ENCODE measurements at places on chromosomes 16 and 17. TPM values are rescaled to one million over a fixed set of nuclear protein-coding genes. Genes with fewer than 3 reads are reported as not detected.
A peak's percentile ranks its signal among the peaks of the same experiment; 100 is the strongest.

The AOC2 gene
- total RNA-seq, result 11.8 TPM

The CPD gene
- 87.7 TPM for total RNA-seq

The SLC26A11 gene
- total RNA-seq, result 19.0 TPM

The GRIN2A gene
- not detected for total RNA-seq

The C16orf74 gene
- 7.2 TPM for total RNA-seq

The NPIPB4 gene
- 70.4 TPM for total RNA-seq

The TSPAN10 gene
- 3.5 TPM for total RNA-seq

DNA sequence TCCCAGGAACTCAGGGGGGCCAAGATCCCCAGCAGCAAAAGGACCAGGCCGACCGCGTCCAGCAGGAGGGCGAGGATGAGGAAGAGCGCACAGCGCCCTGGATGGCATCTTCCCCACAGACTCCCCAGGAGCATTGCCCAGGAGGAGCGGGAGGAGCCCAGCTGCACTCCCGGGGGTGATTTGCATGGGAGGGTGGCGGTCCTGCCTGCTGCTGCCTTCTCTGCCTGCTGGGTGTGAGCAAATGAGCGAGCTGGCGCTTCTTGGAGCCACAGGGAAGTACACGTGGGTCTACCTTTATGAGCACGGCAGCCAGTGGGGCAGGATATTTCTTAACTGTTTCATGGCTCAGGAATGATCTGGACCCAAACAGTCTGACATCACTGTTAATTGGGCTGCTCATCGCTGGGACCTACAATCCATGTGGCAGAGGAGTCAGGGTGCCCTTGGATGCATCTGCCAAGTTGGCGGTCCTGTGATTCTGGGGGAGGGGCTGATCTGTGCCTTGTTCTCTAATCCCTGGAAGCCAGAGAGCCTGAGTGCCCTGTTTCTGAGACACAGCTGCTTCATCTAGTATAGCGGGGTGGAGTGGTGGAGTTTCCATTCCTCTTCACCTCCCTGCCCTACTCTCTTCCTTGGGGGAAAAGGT is at the start of gene TMEM238L:
Gene TMEM238L, minus strand, starts transcription at position 270 of the 646 bp plus-strand sequence. Its CDS starts 136 bp downstream, at position 134.
- H3K36me3 ChIP-seq, result no peaks in the 10 kb centered on the region
- H3K4me3 ChIP-seq, result no peak within 1 kb of the TSS
- no peaks in the 10 kb centered on the region for H3K27me3 ChIP-seq
- no peak within 1 kb of the TSS for H3K27ac ChIP-seq

DNA sequence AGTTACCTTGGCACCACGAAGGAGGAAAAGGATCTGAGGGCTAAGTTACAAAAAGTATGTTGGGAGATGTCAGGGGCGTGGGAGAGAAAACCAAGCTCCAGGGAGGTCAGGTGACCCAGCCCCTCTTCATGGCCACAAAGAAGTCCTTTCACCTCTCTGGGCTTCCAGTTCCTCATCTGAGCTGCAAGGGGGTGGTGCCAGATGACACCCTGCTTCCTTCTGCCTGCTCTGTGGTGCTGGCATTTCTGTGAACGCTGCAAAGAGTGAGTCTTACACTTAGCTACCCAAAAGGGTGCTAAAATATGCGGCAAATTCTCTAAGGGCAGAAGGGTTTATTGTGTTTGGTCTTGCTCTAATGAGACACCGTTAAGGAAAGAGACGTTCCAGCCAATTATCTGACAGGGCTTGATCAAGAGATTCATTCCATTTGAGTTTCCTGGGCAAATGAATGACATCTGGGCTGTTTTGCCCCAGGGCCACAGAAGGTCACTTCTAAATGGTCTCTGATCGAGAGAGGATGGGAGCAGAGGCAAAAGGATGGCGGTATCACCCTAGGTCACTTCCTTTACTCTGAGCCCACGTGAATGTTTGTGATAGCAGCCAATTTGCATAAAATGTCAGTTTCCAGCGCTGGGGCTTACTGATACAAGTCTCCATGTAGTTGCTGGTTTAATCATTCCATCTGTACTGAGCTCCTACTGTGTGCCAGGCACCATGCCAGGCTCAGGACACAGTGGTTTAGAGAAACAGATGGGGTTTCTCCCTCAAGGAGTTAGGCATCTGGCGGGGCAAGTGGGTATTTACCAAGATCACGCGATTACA is 210.2 kb downstream of the KATNIP start:
- H3K4me3 ChIP-seq, result no peak overlapping the region
- no peaks in the 10 kb centered on the region for H3K27me3 ChIP-seq
- H3K27ac ChIP-seq, result no peak overlapping the region

GRCh38 chr16:64004116-64004515 is 1117.7 kb downstream of the CDH11 start:
- no peak overlapping the region for H3K4me3 ChIP-seq
- no peak overlapping the region for H3K27ac ChIP-seq
- no peaks in the 10 kb centered on the region for H3K27me3 ChIP-seq
- DNase-seq, result no peak
- no peaks in the 10 kb centered on the region for H3K4me1 ChIP-seq
- no peaks in the 10 kb centered on the region for H3K36me3 ChIP-seq

GRCh38 chr16:10624527-10624926 is 44.1 kb upstream of the EMP2 start:
- H3K4me3 ChIP-seq, result no peak overlapping the region
- no peak overlapping the region for H3K27ac ChIP-seq
- H3K4me1 ChIP-seq, result no peaks in the 10 kb centered on the region

GRCh38 chr16:66899945-66900710 is 18.6 kb downstream of the CDH16 start:
- H3K36me3 ChIP-seq, result no peaks in the 10 kb centered on the region
- no peaks in the 10 kb centered on the region for H3K4me1 ChIP-seq
- H3K27ac ChIP-seq, result peak overlapping the region; percentile 84
- H3K27me3 ChIP-seq, result no peaks in the 10 kb centered on the region

GRCh38 chr16:28984091-28984490 is 761 bp upstream of the LAT start:
- no peak overlapping the region for H3K27ac ChIP-seq
- no peak overlapping the region for H3K4me3 ChIP-seq
- DNase-seq, result no peak
- no peaks in the 10 kb centered on the region for H3K27me3 ChIP-seq

DNA sequence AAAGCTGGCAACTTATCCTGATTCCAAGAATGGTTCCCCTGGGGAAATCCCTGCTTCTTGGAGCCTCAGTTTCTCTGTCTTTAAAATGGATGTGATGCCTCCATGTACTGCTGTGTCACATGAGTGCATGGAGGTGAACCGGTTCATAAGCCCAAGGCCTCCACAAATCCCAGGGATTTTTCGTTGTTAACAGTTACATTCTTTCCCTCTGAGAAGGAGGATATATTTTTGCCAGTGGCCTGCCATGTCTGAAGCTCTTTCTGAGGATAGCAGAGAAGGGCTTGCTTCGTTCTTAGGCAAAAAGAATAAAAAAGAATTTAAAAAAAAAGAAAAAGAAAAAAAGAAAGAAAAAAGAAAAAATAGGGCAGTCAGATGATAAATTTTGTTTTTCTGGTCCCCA is 52.2 kb upstream of the CIBAR2 start:
- H3K27ac ChIP-seq, result no peak overlapping the region
- no peak overlapping the region for H3K4me3 ChIP-seq
- no peak for DNase-seq
- no peaks in the 10 kb centered on the region for H3K27me3 ChIP-seq
- no peaks in the 10 kb centered on the region for H3K36me3 ChIP-seq

- no peak for DNase-seq
- H3K36me3 ChIP-seq, result no peaks in the 10 kb centered on the region
- no peaks in the 10 kb centered on the region for H3K27me3 ChIP-seq
- no peak overlapping the region for H3K4me3 ChIP-seq
- no peaks in the 10 kb centered on the region for H3K4me1 ChIP-seq
Measured at GRCh38 chr17:80190716-80191115, 20.9 kb downstream of the CARD14 start.

DNA sequence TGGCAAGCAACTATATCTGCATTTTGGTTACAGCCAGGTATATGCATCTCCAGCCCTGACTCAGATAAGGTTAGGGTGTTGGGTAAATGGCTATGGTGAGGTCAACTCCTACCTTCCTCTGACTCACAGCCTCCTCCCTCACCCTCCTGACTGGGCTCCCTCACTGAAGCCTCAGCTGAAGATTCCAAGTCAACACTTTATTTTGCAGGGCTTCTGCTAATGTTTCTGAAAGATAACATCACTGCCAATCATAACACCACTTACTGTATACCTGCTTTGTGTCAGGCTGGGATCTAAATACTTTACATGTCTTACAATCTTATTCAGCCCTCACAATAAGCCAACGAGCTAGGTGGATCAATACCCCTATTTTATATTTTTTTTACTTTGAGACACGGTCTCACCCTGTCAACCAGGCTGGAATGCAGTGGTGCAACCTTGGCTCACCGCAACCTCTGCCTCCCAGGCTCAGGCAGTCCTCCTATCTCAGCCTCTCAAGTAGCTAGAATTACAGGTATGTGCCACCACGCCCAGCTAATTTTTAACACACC is 47.8 kb upstream of the GCSH start:
- no peaks in the 10 kb centered on the region for H3K4me1 ChIP-seq
- H3K27me3 ChIP-seq, result no peaks in the 10 kb centered on the region
- no peak overlapping the region for H3K4me3 ChIP-seq

DNA sequence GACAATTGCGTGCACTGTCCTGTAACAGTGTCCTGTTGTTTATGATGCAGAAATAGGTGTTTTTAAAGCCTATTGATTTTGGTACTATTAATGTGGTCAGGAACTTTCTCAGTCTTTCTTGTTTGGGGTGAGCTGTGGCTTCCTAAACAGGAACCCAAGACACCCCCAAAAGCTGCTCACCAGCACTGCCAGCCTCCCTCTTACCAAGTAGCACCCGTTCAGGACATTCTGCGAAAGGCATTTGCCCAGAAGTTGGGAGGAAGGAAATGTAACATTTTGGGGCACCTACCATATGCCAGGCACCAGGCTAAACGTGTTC is 21.6 kb upstream of the STH start:
- H3K27me3 ChIP-seq, result no peaks in the 10 kb centered on the region
- H3K4me1 ChIP-seq, result no peaks in the 10 kb centered on the region
- H3K27ac ChIP-seq, result no peak overlapping the region
- no peak overlapping the region for H3K4me3 ChIP-seq

GRCh38 chr17:73958453-73958852 is 245.0 kb upstream of the RPL38 start:
- H3K4me1 ChIP-seq, result no peaks in the 10 kb centered on the region
- H3K27ac ChIP-seq, result no peak overlapping the region
- no peak overlapping the region for H3K4me3 ChIP-seq
- H3K36me3 ChIP-seq, result no peaks in the 10 kb centered on the region

GRCh38 chr16:87538594-87538993 is 45.8 kb upstream of the ZCCHC14 start:
- no peaks in the 10 kb centered on the region for H3K4me1 ChIP-seq
- H3K36me3 ChIP-seq, result no peaks in the 10 kb centered on the region
- H3K27ac ChIP-seq, result no peak overlapping the region
- DNase-seq, result no peak
- H3K27me3 ChIP-seq, result no peaks in the 10 kb centered on the region
- H3K4me3 ChIP-seq, result no peak overlapping the region

DNA sequence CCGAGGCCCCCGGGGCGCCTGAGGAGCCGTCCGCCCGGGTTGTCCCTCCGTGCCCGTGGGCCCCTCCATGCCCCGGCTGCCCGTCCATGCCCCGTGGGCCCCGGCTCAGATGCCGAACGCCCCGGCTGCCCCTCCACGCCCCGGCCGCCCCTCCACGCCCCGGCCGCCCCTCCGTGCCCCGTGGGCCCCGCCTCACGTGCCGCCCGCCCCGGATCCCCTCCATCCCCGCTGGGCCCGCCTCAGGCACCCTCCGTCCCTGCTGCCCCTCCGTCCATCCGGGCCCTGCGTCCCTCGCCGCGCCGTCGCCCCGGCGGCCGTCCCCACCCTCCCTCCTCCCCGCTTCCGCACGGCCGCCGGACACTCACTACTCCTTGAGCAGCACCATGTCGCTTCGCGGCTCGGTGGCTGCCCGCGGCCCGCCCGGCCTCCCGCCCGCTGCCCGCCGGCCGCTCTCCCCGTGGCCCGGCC is 382 bp downstream of the PITPNA start:
- peak overlapping the region; percentile 96 for H3K27ac ChIP-seq
- no peaks in the 10 kb centered on the region for H3K27me3 ChIP-seq
- H3K4me3 ChIP-seq, result peak overlapping the region; percentile 92
- peaks cover 7% of the 10 kb centered on the region for H3K4me1 ChIP-seq
- H3K36me3 ChIP-seq, result no peaks in the 10 kb centered on the region
- DNase-seq, result peak; percentile 32

DNA sequence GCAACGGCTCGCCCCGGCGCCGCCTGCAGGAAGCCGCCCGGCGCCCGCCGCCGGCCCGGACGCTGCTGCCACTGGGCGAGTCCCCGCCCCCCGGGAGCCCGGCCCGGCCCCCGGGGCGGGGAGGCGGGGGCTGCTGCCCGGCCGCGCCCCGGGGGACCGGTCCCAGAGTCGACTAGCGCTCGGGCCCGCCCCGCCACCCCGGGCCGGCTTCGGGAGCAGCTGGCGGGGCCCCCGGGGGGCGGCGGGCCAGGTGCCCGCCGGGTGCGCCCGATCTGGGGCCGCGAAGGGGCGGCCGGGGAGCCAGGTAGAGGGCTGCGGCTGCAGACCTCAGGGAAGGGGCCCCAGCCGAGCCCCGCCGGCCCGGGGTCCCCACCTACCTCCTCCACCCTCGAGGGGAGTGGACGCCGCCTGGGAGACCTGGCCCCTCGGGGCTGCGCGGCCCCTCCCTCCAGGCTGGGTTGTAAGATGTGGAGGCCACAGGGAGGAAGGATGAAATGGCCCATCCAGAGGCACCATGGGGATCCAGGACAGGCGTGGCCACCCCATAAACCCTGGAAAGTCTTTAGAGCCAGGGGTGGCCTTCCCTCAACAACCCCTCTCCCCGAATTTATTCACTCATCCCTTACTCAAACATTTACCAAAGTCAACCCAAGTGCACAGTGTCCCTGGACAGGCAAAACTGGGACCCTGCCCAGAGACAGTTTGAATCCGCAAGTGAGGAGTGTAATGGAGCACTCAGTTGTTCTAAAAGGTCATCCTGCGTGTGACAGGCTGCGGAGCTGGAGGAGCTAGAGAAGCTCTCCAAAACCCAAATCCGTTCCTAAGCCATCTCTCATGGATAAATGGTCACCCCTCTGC is at the start of gene CDYL2:
Gene CDYL2, minus strand, starts transcription at position 73 of the 858 bp plus-strand sequence. CDS start 425 bp downstream, outside the sequence.
- no peak for DNase-seq
- peak within 1 kb of the TSS; percentile 74 for H3K27ac ChIP-seq
- peak within 1 kb of the TSS; percentile 56 for H3K4me3 ChIP-seq
- H3K27me3 ChIP-seq, result no peaks in the 10 kb centered on the region

- peaks cover 38% of the 10 kb centered on the region for H3K27me3 ChIP-seq
- H3K27ac ChIP-seq, result no peak overlapping the region
- DNase-seq, result no peak
- no peak overlapping the region for H3K4me3 ChIP-seq
- H3K4me1 ChIP-seq, result peaks cover 2% of the 10 kb centered on the region
- H3K36me3 ChIP-seq, result no peaks in the 10 kb centered on the region
Measured at GRCh38 chr17:39611401-39612112, 3.8 kb upstream of the NEUROD2 start.

DNA sequence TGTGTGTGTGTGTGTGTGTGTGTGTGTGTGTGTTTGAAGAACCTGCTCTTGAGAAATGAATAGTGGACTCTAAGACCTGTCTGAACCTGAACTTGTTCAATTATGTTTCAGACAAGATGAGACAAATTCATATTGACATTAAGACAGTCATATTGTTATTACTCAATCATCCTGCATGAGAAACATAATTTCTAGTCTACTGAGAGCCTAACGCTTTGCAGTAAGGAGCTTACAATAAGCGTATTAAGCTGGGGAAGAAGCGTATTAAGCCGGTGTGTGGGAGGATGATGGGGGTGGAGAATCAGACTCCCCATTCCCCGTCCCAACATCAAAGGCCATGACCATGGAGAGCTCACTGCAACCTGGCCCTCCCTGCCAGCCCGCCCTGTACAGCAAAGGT is 22.4 kb upstream of the MNT start:
- no peaks in the 10 kb centered on the region for H3K27me3 ChIP-seq
- H3K36me3 ChIP-seq, result no peaks in the 10 kb centered on the region
- DNase-seq, result no peak
- no peaks in the 10 kb centered on the region for H3K4me1 ChIP-seq
- H3K27ac ChIP-seq, result peak overlapping the region; percentile 25
- no peak overlapping the region for H3K4me3 ChIP-seq

All from breast epithelium (tissue), 4 donors.